ENCODE measurements at places on chromosomes 5 and 9.

- DNase-seq, result no peak
Measured at GRCh38 chr5:136374003-136374402, 8.7 kb upstream of the TRPC7 start.

DNA sequence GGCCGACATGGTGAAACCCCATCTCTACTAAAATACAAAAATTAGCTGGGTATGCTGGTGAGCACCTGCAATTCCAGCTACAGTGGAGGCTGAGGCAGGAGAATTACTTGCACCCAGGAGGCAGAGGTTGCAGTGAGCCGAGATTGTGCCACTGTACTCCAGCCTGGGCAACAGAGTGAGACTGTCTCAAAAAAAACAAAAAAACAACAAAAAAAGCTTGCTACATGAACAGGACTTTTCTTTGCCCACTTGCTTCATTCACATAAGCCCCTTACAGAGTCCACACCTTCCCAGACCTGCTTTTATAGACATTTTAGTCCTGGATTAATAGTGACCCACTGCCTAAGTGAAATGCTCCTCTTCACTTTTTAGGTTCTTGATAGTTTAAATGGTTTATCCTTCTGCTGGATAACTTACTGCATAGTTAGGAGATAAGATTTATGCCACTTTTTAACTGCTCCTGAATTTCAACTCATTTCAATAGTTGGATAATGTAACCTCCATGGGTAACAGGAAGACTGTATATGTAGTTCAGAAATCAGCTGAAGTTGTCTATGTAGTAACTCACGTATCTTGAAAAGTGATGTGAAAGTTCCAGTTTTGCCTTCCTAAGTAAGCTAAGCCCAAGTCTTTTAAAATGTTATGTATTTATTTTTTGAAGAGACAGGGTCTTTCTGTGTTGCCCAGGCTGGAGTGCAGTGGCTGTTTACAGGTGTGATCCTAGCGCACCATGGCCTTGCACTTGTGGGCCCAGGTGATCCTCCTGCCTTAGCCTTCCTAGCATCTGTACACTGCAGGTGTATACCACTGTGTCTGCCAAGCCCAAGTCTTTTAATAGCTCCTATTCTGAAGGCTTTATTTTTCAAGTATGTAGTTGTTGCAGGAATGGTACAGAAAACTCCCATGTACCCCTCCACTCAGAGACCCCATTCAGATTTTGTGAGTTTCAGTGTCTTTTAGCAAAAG is 19.7 kb downstream of the SUB1 start:
- no peak for DNase-seq

- no peak for DNase-seq
Measured at GRCh38 chr5:116229131-116229689, 144.4 kb downstream of the COMMD10 start.

- no peak for DNase-seq
Measured at GRCh38 chr5:172284611-172284980, 1.0 kb upstream of the UBTD2 start.

GRCh38 chr5:98109561-98110006 is 663.9 kb upstream of the RGMB start:
- no peak for DNase-seq

- no peak for DNase-seq
Measured at GRCh38 chr9:444528-444927, 229.9 kb downstream of the DOCK8 start.

- DNase-seq, result no peak
Measured at GRCh38 chr5:57032151-57032551, 80.2 kb upstream of the MIER3 start.

DNA sequence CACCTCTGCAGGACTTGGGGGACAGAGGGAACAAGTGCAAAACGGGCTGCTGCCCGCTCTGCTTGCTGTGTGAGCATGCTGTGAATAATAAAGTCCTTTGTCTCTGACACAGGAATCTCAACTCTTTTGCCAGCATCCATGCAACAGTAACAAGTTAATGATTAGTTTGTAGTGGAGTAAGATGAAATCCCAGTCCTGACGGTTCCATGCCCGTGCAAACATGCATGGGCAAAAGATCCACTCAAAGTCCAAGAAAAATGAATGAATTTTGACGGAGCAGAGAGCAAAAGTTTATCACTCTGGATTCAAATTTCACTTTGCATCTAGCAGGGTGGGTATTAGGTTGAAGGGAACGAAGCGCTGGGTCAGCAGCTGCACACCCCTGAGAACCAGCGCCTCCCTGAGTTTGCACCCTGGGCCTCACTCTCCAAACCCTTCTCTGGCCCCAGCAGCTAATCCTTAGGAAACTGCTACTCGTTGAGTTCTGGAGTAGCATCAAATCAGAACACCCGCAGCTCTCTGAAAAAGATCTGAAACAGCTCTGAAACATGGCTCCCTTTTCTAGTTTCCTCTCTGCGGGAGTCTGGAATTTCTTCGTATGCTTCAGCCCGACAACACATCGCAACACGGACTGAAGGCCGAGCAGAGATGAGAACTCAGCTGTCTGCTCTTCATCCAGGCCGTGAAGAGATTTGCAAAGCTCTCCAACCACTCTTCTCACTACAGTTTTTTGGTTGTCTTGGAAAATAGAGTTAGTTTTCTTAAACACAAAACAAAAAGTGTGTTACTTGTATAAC is 45.6 kb upstream of the RUFY1 start:
- no peak for DNase-seq

DNA sequence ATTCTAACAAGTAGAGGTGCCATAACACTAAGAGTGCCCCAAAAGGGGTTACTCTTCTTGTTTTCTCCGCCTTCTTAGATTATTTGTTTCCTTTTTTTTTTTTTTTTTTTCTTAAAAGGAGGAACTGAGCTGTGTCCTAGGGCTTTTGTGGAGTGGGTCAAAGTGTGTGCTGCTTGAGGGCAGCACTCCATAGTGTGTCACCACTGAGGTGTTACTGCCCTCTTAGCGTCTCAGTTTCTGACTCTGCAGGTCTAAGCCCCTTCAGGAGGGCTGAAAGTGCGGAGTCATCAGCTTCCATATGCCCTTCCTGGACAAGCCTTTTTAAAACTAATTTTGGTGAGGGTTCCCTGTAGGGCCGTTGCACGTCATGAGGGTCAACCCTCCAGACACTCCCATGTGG is 12.6 kb upstream of the NANS start:
- no peak for DNase-seq

- DNase-seq, result no peak
Measured at GRCh38 chr9:83106263-83106662, 43.3 kb upstream of the RASEF start.

DNA sequence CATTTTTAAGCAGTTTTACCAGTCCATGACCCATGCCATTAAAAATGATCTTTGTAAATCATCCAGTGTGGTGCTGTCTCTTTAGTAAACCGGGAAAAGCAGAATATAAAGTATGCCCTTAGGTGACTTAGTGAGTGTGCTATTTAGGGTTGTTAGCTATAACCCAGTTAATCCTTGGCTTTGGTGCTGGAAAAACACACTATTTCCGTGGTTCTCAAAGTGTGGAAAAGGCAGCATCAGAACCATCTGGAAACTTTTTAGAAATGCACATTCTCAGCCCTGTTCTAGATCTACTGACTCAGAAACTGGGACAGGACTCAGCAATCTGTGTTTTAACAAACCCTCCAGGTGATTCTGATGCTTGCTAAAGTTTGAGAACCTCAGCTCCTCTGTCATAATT is 123.6 kb upstream of the ZNF608 start:
- no peak for DNase-seq

DNA sequence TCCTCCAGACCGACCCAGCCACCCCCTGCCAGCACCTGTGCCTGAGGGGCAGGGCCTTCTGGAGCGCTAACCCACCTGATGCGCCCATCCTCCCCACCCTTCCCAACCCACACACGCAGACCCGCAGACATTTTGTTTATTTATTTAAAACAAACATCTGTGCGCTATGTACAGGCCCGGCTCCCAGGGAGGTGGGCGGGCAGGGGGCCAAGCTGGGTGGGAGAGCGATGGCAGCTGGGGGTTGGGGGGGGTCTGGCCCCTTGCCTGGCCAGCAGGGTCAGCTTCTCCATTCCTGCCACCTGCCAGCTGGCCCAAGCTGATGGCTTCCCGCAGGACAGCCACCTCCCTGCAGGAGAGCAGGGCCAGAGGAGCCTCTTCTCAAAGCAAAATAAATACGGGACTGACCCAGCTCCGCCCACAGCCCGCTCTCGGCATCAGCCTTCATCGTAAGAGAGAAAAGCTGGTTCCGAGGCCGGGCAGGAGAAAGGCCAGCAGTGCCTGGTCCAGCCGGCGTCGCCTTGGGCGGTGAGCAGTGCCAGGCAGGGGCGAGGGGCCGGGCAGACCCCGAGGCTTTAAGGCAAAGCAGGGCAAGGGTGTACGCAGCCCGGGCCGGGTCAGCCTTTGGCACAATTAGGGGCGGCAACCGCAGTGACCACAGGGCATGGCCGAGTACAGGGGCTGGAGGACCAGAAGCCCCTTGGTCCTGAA is 10.9 kb upstream of the CLIC3 start:
- no peak for DNase-seq

- no peak for DNase-seq
Measured at GRCh38 chr9:111744363-111744762, 50.4 kb downstream of the SHOC1 start.

DNA sequence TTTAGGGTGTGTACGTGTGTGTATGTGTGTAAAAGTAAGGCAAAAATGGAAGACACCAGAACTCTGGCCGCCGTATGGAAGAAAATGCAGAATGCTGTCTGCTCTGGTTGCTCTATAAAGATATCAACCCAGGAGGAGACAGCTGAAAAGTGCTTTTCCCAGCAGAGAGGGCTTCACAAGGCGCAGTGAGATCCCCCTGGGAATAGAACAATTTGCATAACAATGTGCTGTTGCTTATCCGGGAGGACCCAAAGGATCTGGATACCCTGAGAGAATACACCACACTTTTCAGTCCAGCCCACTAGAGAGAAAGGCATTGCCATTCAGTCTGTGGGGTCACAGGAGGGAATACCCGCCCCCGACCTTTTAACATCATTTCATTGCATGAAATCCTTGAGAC is 230.6 kb downstream of the EBF1 start:
- DNase-seq, result no peak

GRCh38 chr9:112288029-112288428 is 45.4 kb downstream of the PTBP3 start:
- no peak for DNase-seq

GRCh38 chr5:78467752-78468357 is 107.4 kb downstream of the SCAMP1 start:
- no peak for DNase-seq

GRCh38 chr5:103353581-103353980 is 95.0 kb downstream of the MACIR start:
- DNase-seq, result no peak

- no peak for DNase-seq
Measured at GRCh38 chr5:159712672-159713071, 203.6 kb upstream of the ADRA1B start.

DNA sequence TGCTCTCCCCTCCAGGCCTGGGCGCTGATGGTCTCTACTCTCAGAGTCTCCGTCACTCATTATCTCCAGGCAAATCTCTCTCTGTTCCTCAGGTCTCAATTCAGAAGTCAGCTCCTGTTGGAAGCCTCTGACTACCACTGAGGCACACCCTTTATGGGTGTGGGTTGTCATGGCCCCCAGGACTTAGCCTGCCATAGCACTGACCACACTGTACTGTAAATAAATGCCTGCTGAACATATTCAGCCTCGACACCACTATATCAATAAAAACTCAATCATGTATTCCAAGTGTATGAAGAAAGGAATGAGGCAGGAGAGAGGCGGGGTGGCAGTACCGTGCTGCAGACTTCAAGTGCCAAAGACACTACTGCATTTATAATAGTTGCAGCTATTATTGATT is 88.9 kb downstream of the PCDH1 start:
- DNase-seq, result no peak
